Right ventricle myocardium inferior (tissue), 1 donor: ENCODE measurements at places on chromosomes 3 and 15. TPM values are rescaled to one million over a fixed set of nuclear protein-coding genes. Genes with fewer than 3 reads are reported as not detected.

RBP2 gene
- total RNA-seq, result not detected

RTP1 gene
- not detected for total RNA-seq

USP19 gene
- total RNA-seq, result 54.0 TPM

BBS4 gene
- total RNA-seq, result 17.9 TPM

POLQ gene
- total RNA-seq, result 0.57 TPM

MCTP2 gene
- total RNA-seq, result 1.2 TPM

CEMIP gene
- 0.14 TPM for total RNA-seq

LTK gene
- total RNA-seq, result 1.5 TPM

CPLX3 gene
- total RNA-seq, result 2.8 TPM

PLCH1 gene
- 1.3 TPM for total RNA-seq

SUCNR1 gene
- total RNA-seq, result 0.35 TPM
